ENCODE measurements at places on chromosomes 13 and 19.

GRCh38 chr13:54633456-54633855, 1604.8 kb downstream of the OLFM4 start:
- no peak for DNase-seq

DNA sequence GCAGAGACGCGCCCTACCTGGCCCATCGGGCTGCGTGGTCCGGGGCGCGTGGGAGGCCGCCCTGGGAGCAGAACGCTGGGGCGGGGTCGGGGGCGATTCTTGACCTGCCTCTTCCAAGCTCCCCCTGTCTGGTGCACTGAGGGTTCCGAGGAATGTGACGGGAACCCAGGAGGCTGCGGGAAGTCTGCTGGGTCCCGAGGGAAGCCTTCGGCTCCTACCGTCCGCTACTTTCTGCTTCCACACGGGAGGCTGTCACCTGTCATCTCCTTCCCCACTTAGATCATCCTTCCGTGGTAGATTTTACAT, 781 bp upstream of the SPRYD7 start:
- no peak for DNase-seq

GRCh38 chr19:22030680-22031079, 19.9 kb upstream of the ZNF208 start:
- DNase-seq, result no peak

DNA sequence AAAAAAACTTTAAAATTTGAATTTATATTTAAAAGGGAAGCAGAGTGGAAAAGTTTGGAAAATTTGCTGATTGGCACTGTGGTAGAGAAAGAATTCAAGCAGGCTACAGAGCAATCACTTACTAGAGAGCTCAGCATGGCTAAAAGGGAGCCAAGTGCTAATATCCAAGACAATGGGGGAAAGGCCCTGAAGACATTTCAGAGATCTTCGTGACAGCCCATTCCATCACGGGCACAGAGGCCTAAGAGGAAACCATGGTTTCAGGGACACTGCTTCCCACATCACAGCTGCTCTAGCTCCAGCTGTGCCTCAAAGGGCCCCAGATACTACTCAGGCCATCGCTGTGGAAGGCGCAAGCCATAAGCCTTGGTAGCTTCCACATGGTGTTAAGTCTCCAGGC, 73.7 kb downstream of the SGCG start:
- DNase-seq, result no peak

DNA sequence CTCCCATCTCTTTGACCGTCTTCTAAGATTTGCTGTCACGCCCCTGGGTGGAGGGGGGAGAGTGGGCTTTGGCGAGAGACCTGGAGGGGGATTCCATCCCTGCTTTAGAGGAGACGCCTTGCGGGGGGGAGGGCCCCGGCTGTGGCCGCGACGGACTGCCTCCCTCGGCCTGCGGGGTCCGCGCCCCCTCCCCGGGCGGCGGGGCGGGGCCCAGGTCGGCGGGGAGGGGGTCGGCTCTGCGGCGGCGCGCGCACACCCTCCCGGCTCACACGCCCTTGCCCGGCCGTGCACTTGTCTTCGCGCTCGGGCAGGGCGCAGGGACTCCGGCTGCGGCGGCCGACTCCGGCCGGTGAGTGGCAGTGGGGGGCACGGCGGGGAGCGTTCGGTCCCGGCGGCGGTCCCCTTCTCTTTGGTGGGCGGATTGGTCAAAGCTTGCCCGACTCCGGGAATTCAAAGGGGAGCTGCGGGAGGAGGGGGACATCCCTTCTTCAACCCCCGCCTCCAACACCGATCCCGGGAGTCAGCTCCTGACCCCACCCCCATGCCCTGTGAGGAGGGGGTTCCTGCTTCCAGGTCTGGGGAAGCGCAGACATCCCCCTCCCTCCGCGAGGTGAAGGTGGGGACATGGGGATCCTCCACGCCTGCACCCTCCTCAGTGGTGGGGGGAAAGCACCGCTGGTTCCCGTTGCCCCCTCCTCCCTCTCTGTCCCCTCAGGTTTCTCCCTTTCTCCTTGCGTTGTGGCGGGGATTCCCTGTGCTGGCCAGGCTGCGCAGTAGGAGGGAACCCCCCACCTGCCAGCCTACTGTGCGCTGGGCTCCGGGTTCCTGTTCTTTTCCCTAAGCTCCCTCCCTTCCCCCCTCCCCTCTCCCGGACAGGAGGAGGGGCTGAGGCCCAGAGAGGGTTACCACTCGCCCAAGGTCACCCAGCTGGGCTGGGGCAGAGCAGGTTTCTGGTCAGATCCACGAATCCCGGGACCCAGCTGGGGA, 14.6 kb upstream of the KCNN1 start:
- DNase-seq, result no peak

GRCh38 chr19:17511724-17512573, 500 bp downstream of the PGLS start:
- DNase-seq, result peak; percentile 78

DNA sequence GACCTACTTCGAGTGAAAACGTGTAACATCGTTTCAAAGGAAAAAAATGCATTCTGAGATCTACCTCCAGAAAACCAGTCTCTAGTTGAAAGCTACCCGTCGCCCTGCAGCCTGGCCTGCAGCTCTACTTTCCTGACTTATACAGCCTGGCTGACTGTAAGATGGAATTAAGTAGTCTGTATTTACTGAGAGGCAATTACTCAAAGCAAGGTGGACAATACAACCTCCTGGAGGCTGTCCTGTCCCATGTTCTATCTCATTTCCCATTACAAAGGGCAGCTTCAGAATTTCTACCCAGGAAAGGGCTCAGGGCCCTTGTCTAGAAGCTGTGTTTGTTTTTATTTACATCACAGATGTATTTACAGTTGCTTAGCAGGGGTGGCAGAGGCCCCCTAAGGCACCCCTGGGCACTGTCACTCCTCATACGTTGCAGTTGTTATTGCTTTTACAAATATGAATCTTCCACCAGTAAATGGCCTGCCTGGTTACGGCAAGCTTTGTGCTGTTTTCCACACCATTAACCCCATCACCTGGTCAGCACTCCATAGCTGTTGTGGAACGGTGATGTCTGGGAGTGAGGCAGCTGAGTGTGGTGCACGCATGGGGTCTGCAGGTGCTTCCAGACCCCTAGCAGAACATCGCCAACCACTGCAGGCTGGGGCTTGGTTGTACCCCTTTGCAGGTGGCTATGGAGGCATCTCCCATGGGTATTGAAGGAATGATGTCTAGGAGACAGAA, 46.3 kb upstream of the MTIF3 start:
- no peak for DNase-seq

GRCh38 chr13:40464337-40465014, 202.0 kb downstream of the FOXO1 start:
- no peak for DNase-seq

DNA sequence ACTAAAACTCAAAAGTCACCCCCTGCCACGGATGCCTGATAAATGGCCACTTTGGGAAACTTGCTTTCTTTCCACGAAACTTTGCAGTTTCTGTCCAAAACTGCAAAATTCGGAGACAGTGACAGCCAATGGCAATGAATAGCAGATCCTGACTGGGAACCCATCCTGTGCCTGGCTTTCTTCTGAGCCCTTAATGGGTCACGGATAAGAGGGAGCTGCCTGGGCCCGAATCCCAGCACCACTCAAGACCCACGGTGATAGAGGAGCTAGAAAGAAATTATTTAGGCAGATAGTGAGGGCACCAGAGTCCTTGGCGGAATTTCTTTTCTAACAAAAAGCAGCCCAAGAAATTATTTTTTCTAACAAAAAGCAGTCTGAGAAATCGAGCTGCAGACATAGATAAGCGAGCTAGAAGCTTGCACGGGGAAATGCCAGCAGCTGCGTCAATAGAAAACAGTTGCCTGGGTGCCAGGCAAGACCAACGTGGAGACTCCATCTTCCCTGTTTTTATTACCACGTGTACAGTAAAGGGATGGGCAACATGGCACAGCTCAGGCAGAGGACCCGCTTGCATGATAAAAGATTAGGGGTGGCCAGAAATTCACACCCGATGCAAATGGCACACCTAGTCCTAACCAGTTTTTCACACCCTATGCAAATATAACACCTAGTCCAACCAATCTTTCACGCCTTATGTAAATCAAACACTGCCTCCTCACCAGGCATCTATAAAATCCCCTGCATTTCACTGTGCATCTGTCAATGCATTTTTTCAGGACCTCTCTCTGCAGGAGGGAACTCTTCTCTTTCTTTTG, 7.1 kb upstream of the HSH2D start:
- no peak for DNase-seq

- DNase-seq, result no peak
Observed at GRCh38 chr13:60032851-60033250, 130.9 kb downstream of the DIAPH3 start.

DNA sequence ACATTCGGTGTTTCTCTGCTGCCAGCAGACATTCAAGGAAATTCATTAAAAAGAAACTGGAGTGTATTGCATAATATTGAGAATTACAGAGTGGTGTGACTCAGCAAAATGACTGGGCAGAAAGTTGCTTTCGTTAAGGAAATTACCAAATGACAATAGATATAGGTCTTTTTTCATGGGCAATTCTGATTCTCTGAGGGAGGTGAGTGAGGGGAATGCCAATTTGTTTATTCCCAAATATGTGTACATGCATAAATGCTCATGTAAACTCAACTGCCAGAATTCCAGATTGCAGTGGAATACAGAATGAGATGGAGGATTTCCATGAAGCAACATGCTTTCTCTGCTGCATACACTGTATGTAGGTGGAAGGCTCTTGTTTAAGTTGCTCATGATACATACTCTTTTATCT, 1730.1 kb downstream of the SLITRK5 start:
- DNase-seq, result no peak

GRCh38 chr19:5293612-5294378, 46.8 kb downstream of the PTPRS start:
- DNase-seq, result no peak

DNA sequence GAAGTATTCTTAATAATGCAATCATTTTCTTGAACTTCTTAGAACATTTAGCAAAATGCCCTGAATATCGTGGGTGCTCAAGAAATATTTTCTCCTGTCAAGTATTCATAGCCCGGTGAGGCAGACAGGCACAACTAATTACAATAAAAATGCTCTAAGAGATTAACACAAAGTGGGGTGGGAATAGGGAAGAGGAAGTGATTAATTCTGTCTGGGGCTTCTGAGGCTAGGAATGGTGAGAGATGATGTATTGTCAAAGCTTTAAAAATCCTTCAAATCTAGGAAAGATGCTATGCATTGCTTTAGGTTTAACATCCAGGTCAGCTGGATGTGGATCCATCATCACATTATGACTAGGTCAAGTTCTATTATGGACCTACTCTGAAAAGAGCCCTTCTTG, 66.9 kb upstream of the POSTN start:
- DNase-seq, result no peak

DNA sequence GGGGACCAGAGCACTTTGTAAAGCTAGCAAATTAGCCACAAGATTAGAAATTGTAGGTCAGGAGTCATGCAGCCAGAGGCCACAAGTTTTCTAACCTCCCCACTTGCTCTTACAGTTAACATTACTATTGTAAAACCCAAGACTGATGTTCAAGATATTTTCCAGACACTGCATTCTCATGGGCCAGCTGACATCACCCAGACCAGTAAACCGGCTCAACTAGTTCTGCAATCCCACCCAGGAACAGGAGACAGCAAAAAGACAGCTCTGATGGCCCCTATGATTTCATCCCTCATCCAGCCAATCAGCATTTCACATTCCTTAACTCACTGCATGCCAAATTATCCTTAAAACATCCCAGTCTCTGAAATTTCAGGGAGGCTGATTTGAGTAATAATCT, 178.5 kb downstream of the PRR20E start:
- DNase-seq, result no peak

GRCh38 chr19:18396471-18397241, 766 bp downstream of the LRRC25 start:
- no peak for DNase-seq

DNA sequence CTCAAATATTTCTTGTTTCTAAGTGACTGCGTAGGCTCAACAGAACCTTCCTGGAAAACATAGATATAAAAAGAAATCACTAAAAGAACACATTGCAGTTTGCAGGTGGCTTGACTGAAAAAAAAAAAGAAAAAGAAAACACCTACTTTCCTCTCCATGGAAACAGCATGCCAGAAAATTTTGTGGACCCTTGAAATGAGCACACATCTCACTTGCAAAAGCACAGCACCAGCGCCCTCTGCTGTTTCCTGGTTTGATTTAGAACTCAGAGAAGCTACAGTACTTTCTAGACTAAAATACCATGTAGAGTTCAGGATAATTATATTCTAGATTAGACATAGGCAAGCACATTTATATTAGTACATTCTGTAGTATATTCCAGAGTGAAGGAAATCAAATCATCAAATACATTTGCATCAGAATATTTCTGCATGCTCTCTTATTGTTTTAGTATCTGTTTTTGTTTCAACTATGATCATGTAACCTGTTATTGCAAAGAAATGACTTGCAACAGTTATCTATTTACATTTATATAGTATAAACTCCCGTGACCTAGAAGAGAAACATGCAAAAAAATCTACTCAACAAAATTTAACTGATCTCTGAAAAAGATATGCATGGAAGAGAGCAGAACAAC, 22.3 kb upstream of the XPO4 start:
- peak; percentile 28 for DNase-seq

GRCh38 chr19:44113784-44114390, 688 bp downstream of the ZNF225 start:
- no peak for DNase-seq

DNA sequence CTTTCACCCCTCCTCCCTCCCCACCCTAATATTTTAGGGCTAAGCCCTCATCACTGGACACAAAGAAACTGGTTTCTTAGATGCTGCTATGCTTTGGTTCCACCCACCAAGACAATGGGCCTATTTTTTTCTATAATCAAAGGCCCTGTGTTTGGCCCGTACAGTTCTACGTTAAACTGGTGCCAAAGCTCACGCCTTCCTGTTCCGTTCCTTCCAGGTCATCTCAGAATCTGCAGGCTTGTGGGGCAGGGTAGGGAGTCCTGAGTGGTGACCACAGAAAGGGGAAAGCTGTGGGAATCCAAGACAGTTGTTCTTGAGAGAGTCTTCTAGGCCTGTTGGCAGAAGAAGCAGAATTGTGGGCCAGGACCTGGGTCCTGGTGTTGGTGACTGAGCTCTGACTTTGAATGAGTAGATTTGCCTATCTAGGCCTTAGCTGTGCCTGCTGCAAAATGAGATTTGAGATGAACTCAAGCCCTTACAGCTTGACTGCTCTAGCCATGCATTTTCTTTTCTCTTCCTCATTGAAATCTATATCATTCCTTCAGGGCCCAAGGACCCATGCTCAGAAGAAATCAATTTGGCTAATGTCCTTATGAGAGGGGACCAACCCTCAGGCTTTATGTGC, 19.1 kb upstream of the CXCL17 start:
- DNase-seq, result no peak

DNA sequence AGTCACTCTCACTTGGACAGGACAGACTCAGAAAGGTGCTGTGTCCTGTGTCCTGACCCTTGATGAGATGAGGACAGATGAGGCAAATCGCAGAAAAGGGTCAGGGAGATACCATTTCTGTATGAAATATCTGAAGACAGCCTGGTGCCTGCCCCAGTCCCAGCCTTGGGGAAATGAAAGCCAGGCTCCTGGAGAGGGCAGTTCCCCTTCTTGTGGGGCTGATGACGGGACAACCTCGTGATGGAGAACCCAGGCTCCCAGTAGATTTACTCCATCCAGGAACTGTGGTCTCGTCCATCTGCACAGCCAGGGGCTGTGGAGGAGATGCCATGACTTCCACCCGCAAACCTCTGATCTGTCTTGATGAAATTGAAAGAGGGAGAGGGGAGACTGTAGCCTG, 13.8 kb downstream of the LILRB1 start:
- no peak for DNase-seq

Measured in stimulated activated CD8-positive, alpha-beta memory T cell treated with anti-CD3 and anti-CD28 coated beads, Interleukin-2, amount 100 ng/mL, for 1 hour (primary cell).